Cardiac fibroblast (primary cell): ENCODE measurements at places on chromosomes 4 and X.

DNA sequence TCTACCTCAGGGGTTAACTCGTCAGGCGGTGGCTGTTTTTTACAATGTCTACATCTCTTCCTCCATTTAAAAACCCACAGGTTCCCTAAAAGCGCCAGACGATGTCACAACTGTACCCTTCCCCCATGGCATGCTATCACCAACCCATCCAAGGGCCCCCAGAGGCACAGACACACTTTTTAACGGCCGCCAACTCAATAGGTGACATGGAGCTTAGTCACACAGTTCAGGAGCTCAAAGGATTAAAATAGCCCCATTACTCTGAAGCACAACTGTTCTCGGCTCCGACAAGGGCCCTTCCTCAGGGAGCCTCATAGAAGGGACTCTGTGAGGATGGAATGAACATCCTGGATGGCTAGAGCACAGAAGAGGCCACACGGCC lies 12.4 kb downstream of the SH3KBP1 start:
- DNase-seq = peak; percentile 37

- DNase-seq = no peak
Observed at GRCh38 chr4:63233671-63234070, 1175.6 kb downstream of the TECRL start.

- no peak for DNase-seq
Observed at GRCh38 chr4:3729882-3730226, 36.3 kb upstream of the ADRA2C start.

- DNase-seq = no peak
Observed at GRCh38 chrX:10370976-10371375, 214.2 kb downstream of the CLCN4 start.

- DNase-seq = no peak
Observed at GRCh38 chr4:118177126-118177525, 142.8 kb downstream of the NDST3 start.

- DNase-seq = peak; percentile 10
Observed at GRCh38 chrX:69163936-69164741, 1.1 kb downstream of the PJA1 start.

DNA sequence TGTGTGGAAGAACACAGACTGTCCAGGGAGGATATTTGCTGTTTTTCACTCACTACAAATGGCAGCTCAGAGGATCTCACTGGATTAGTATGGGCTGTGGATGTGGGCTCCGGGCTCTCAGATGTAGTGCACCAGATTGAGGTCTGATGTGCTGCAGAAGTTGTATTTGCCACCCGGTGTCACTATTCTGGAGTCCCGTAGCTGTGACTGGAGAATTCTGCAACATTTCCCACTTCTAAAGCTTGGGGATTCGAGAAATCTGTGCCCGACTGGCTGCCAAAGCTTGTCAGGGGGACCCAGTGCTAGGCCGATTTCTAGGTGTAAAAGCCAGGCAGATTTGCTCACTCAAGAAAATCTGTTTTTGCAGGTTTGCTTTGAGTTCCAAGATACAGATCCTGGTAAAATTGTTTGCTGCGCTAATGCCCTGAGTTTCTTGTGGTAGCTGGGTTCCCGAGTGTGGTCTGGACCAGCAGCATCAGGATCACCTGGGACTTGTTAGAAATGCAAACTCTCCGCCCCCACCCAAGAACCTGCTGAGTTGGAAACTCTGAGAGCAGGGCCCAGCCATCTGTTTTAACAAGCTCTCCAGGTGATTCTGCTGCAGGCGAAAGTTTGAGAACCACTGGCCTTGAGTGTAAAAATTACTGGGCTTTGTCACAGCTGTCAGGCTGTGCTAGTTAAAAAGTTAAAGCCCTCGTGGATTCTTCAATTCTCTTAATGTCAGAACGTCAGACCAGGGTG lies 18.1 kb downstream of the KIT start:
- no peak for DNase-seq

DNA sequence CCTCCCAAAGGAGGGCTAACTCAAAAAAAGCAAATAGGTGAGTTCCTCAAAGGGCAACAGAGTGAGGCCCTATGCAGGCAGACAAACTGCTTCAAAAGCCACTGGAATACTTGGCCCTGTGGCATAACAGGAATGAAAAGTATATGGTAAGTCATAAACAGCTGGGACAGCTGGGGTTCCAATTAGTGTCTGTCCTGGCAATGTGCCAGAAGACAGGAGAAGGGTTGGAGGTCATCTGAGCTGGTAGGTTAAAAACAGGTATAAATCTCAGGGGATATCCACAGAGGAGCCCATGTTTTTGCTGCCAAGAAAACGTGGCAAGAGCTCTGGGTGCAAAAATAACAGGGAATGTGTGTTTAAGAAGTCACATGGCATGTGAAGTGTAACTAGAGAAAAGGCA lies 111.6 kb downstream of the APOOL start:
- DNase-seq = no peak

GRCh38 chr4:126530996-126531585 lies 1101.7 kb upstream of the INTU start:
- peak; percentile 39 for DNase-seq

- DNase-seq = no peak
Observed at GRCh38 chrX:46559062-46559461, 13.8 kb upstream of the ZNF674 start.

DNA sequence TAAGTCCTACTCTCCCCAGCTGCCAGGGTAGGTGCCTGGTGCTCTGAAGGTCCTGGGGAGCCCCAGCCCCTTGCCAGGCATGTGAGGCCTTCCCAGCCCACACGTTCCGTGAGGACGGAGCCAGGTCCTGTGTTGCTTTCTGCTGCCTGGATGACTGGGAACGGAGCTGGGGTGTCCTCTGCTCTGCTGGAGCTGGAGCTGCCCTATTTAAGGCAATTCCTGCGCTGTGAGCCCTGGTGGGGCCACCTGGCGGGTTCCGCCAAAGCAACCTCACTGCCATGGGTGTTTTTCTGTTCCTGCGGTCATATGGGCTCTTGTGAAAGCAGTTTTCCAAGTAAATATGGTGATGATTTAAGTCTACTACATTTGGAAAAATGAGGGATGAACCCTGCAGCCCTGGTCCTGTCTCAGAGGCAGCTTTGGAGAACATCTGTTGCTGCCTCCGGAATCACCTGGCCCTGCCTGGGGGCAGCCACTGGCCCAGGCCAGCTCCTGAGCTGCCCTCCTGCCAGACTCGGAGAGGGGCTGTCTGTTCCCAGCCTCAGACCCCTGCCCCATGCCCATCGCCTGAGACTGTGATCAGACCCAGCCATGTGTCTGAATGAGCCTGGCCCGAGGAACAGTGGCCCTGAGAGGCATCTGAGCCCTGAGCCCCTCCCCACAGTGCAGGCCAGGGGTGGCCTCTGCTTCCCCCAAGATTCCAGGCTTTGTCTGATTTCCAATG lies 33.2 kb downstream of the FGFRL1 start:
- no peak for DNase-seq

DNA sequence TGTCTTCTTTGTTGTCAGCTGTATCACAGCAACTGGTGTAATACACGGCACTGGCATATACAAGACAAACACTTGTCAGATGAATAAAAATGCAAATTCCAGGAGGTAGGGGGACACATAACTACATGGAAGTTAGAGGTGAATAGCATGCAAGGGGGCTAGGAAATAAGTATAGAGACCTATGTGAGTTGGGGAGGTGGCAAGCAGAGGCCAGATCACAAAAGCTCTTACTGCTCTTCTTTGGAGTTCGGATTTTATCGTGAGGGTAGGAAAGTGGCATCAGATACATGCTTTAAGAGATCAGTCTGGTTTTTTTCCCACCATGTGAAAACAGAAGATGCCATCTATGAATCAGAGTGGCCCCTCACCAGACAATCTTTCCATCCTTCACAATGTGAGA lies 2.8 kb upstream of the SRP72 start:
- DNase-seq = no peak

GRCh38 chr4:76882630-76883029 lies 15.3 kb downstream of the SOWAHB start:
- no peak for DNase-seq

DNA sequence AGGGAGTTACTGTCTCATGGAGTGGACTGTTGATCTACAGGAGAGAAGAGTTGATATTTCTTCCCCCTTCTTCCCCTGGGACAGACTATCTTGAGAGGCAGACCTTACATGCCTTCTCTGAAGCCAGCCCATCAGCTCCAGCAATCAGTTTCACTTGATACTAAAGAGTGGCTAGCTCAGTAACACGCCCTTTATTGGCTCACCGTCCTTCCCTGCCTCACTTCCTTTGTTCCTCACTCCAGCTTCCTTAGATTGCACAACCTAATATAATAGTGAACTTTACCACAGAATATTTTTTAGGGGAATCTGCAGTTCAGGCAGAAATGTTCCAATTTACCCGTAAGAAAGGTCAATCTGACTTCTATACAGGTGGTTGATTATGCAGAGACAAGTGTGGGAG lies 128.1 kb upstream of the NDP start:
- DNase-seq = peak; percentile 0

DNA sequence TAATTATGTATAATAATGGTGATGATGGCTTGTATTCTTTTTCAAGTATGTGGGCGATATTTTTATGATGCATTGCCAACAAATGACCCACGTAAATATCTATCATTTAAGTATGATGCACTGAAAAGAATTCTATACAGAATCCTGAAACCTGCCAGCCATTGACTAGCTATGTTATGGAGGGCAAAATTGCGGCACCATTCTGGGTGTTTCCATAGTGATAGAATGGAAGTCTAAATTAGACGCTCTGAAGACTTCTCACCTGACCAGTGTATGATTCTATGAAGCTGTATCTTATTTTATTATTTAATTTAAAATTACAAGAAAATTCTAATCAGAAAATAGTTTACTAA lies 677 bp upstream of the CENPC start:
- no peak for DNase-seq

GRCh38 chr4:150999086-150999485 lies 16.0 kb downstream of the LRBA start:
- DNase-seq = no peak

DNA sequence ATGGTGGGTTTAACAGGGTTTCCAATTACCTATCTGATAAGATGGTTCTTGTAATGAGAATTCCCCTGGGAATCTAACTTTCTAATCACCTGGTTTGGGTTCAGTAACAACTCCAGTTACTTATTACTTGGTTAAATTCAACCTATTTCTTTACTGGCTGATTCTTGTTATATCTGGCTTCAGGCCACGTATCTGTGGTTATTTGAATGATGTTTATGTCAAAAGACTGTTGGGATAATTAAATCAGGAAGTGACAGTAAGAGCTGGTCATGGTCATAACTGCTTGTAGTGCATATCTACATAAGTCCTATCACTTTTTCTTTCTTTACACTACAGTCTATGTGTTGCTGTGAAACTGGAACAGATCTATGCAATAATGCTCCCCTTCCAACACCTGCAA lies 108.1 kb downstream of the MID1 start:
- no peak for DNase-seq

DNA sequence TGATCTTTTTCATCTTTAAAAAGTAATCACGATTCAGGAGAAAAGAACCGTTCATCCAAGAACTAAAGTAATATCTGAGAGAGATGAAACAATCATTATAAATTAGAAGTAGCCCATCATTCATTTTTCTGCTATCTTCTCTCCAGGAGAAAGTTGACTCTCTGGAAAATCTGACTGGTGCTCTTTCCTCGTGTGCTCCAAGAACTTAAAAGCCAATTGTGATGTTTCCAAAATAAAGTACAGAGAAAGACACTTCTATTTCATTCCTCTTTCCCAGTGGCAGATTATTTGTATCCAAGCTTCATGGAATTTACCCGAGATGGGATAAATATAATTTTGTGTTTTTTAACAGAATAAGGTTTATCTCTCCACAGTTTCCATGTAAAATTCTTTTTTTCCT lies 212.5 kb upstream of the NOCT start:
- no peak for DNase-seq

DNA sequence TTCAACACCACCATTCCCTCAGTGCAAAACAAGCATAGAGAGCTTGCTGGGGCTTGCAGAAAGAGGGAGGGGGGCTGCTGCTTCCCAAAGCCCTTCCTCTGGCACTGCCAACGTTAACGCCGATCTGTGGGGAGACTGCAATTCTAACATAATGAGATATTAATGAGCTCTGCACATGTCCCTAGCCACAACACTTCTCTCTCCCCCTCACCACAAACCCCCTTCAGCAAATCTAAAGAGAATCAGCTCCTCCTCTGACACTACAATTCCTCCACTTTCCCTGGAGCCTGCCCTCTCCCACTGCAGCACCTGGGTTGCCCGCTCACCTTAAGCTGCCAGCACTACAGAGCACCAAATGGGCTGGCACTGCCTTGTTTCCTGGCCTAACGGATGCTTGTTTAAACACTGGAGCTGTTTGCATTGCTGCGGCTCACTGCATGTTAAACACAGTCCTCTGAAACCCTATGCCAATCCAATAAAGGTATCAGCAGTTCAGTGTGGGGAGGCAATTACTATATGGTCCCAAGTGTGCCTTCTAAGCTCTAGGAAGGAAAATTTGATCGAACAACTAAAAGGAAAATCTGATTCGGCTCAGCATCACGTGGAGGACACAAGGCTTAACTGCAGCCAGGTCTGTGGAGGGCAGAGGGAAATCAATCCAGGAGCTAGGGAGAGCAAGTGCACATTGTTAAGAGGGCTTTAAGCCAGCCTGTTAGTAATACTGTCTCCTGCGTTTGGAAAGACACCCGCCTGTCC lies 232.4 kb downstream of the MAML3 start:
- DNase-seq = no peak

GRCh38 chr4:176549161-176549865 lies 229.5 kb downstream of the SPCS3 start:
- DNase-seq = peak; percentile 66

DNA sequence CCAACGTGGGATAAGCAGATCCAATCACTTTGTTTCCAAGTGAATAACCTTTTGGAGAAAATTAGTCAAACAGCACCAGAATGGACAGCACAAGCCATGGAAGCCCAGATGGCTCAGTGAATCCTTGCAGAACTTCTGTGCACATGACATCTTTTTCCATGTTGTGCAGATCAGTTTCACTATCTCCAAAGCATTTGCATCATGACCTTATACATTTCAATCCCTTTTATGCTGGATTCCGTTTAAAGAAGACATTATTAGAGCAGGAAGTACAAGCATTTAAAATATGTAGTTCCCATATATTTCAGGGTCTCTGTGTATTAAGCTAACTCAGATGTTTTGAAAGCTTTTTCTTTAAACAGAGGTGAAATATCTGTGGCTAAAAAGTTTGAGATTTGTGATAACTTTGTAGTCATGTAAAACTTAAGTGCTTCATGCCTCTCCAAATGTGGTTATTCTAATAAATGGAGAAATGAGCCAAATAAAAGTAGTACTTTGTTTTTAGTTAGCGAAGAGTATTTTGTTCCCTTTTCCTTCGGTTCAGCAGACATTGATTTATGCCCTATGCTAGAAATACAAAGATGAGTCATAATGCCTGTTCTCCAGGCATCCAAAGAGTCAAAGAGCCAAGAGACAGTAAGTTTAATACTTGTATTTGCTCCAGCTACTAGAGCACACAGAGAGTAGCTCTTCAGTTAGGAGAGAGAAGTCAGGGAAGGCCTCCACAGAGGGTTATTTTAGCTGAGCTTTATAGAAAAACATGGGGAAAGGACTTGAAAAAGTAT lies 39.0 kb downstream of the PLAC8 start:
- DNase-seq = peak; percentile 8

DNA sequence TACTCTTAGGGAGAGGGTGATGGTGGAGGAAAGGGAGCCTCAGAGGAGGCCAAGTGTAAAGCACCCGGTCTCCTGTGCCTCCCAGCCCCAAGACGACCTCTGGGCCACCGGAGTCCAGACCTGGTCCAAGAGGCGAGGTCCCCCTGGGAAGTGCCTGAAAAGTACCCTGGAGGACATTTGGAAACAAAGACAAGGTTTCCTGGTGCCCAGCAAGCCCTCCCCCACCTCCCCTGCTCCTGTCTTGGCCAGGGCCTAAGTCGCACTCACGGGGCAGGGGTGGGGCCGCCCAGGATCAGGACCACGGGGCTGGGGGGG lies 532 bp upstream of the SH3BP2 start:
- DNase-seq = no peak

- DNase-seq = no peak
Observed at GRCh38 chr4:108702960-108703359, 52.6 kb downstream of the OSTC start.
